ENCODE measurements at places on chromosomes 4 and X.

- no peak for DNase-seq
Observed at GRCh38 chrX:129748305-129748704, 9.5 kb downstream of the XPNPEP2 start.

GRCh38 chr4:23163647-23164436, 471.1 kb downstream of the GBA3 start:
- no peak for DNase-seq

DNA sequence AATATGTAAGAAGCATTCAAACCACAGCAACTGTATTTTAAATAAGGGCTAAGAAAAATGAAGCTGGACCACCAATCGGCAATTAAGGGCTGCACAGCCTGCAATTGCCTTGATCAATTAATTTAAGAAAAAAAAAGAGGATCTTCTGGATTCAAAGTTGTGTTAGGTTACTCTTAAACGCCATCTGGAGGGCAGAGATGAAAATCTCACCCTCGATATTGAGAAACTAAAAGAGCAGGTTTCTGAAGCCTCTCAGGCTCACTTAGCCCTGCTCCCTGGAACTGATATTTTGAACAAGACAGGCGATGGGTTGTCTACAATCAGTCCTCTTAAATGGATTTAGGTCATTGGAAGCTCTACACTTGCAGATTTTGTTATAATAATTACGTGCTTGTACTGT, 579.4 kb downstream of the GRXCR1 start:
- peak; percentile 31 for DNase-seq

- DNase-seq = no peak
Observed at GRCh38 chr4:184279496-184280061, 61.9 kb upstream of the ENPP6 start.

DNA sequence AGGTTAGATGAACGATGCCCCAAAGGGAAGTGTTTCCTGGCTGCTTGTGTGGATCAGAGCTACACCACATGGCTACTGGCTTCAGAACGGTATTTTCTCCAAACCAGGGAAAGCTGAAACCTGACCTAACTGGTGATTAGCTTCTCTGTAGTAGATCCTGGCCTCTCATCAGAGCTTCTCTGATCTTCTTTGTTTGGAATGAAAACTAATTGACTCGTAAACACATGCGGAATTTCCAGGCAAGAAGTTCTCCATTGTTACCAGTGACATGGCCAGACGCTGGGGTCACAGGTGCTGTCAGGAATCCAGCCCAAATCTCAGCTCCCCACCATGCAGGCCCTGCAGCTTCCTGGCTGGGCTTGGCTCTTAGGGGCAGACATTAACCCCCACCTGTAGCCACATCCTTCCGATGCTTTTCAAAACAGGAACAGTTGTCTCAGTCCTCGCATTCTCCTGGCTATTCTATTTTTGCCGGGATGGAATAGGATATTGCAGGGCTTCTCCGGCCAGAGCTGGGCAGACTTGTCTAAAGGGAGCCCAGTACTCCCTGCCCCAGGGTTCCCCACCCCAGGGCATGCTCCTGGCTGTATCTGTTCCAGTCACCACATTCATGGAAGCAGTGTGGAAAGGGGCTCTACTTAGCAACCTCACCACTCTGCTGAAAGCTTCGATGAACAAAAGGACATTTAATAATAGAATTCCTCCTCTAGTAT, 305.4 kb upstream of the F9 start:
- no peak for DNase-seq

GRCh38 chr4:112933790-112934189, 115.7 kb upstream of the ANK2 start:
- no peak for DNase-seq
